Stimulated activated CD8-positive, alpha-beta memory T cell treated with anti-CD3 and anti-CD28 coated beads, Interleukin-15, amount 100 ng/mL, for 4 hours (primary cell): ENCODE measurements at places on chromosomes 6 and 20.

DNA sequence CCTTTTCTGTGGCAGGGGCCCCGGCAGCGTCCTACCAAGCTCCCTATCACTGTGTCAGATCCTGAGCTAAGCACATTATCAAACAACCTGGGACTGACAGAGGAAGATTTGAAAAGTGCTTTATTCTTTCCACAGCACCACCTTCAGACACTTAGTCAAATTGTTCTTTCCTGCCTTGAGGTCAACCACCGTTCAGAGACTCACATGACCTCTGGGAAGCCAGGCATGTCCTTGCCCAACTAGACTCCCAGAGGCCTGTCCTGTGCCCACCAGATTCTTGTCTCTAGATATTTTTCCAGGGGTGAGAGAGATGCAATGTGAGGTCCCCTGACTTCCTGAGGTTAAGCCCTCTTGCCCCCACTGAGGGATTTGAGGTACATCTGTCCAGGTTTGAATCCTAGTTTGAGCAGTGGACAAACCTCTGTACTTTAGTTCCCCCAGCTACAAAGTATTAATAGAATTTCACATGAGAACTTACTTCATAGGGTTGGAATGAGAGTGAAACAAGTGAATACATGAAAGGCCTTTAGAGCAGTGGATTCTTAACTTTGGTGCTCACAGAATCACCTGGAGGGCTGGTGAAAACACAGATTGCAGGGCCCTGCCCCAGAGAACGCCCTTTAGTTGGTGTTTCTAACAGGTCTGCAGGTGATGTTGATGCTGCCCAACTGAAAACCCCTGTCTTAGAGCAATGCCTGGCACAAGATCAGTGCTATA, 179.8 kb downstream of the CLIC5 start:
- no peak for DNase-seq

DNA sequence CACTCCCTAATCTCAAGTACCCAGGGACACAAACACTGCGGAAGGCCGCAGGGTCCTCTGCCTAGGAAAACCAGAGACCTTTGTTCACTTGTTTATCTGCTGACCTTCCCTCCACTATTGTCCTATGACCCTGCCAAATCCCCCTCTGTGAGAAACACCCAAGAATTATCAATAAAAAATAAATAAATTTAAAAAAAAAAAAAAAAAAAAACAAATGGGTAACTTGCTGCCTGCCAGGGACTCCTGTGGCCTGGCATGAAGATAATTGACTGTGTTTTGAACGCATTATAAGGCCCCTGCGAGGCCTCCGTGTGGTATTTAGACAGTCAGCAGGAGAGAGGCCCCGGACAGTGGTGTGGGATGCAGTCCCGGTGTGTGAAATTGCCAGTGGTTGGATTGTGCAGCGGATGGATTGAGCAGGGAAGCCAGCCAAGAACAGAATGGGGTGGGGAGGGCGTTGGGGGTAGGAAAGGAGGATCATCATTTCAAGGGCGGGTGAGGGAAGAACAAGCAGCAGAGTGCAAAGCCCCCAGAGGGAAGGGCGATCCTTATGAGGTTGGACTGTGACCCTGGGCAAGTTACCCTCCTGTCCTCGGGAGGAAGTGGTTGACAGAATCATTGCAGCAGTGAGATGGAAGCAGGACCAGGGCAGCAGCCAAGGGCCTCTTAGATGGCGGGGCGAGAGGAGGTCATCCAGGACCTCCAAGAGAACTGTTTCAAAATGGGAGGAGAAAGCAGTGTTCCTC, 43.3 kb downstream of the PPARD start:
- DNase-seq, result no peak

- no peak for DNase-seq
Observed at GRCh38 chr6:32529697-32530430, at the start of gene HLA-DRB5. TSS of gene HLA-DRB5 (minus strand) at chr6:32530287. CDS start at chr6:32530224, 63 bp downstream.

GRCh38 chr6:75532521-75532920, 38.9 kb upstream of the FILIP1 start:
- no peak for DNase-seq

- DNase-seq, result no peak
Observed at GRCh38 chr20:62025832-62026563, 39.7 kb downstream of the TAF4 start.

- DNase-seq, result no peak
Observed at GRCh38 chr20:9186396-9186795, 117.5 kb downstream of the PLCB4 start.

DNA sequence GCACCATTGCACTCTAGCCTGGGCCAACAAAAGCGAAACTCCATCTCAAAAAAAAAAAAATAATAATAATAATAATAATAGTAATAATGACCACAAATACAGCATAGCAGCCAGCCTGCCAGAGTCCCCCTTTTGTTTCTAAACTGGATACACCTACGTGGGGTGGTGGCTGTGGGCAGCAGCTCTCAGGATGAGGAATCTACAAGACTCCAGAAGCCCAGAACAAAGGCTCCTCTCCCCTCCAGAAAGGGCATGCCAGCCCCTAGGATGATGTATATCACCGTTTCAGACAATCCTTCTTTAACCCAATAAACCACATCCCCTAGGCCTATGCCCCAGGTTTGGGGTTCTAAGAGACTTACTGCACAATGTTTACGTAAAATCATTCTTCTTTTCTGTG, 155.9 kb downstream of the QRSL1 start:
- no peak for DNase-seq

- no peak for DNase-seq
Observed at GRCh38 chr20:32526541-32526940, 58.6 kb downstream of the NOL4L start.

GRCh38 chr6:161225681-161226008, 48.2 kb downstream of the AGPAT4 start:
- DNase-seq, result no peak

- DNase-seq, result no peak
Observed at GRCh38 chr6:81166770-81167169, 585.7 kb downstream of the TENT5A start.

DNA sequence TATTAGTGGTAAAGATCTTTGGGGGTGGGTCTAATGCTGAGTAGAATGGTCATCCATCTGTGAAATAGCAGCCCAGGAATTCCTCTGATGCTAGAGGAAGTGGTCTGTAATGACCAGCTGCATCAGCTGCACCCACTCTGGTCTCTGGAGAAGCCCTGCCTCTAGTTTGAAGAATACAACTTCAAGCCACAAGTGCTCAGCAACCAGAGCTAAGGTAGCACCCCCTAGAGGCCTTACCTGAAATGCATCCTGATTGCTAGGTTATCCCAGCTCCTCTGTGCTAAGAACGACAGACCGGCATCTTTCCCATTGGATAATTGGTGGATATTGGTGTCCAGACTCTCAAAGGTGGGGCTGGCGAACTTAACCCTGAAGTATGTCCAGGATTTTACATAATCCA, 58.2 kb downstream of the DNAH8 start:
- no peak for DNase-seq

DNA sequence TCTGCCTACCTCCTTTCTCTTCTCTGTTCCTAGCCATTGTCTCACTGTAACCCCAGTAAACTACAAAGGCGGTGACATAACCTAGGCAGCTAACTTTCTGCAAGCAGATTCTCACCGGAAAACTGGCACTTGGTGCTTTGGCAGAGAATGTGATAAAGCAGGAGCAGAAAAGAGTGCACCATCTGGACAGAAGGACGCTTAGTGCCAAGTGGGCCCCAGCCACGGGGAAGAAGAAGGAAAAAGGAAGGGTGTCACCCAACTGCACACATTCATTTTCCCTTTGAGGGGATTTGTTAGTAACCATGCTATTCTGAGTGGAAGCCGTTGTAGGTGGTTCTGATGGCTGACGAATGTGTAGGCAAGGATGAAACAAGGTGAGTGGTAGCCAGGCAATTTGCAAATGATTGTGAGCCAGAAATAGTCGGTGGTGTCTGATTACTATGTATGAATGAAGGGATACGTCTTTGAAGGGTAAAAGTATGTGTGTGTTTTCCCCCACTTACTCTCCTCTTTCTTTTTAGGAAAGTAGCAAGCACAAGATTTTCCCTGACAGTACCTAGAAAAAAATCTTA, 148.3 kb upstream of the STXBP5 start:
- DNase-seq, result no peak

- DNase-seq, result no peak
Observed at GRCh38 chr20:24453869-24454268, 15.6 kb upstream of the SYNDIG1 start.

DNA sequence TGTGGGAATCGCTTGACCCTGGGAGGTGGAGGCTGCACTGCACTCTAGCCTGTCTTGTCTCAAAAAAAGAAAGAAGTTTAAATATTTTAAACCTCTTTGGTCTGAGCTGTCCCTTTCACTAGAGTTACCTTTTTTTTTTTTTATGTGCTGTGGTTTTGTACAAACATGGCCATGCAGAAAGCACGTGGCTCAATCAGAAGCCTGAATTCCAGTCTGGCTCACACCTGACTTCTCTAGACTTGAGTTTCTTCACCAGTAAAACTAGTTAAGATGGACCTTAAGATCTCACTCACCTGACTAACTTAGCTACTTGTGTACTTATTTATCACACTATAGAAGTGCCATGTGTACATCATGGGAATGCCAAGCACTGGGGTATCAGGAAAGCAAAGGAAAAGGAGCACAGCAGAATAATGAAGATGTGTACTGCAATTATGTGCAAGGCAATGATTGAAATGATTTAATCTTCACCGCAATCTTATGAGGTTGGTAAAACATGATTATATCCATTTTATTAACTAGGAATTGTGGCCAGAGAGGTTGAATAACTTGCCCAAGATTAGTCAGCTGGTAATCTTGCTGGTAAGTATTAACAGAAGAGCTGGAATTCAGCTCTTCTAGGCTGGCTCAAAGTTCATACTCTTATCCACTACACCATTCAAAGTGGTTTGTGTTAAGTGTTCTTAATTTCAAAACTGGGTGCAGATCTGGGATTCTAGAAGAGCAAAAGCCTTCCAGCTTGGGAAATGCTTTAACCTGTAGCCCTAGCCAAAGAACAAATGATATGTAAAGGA, 10.7 kb downstream of the HMGN3 start:
- no peak for DNase-seq

DNA sequence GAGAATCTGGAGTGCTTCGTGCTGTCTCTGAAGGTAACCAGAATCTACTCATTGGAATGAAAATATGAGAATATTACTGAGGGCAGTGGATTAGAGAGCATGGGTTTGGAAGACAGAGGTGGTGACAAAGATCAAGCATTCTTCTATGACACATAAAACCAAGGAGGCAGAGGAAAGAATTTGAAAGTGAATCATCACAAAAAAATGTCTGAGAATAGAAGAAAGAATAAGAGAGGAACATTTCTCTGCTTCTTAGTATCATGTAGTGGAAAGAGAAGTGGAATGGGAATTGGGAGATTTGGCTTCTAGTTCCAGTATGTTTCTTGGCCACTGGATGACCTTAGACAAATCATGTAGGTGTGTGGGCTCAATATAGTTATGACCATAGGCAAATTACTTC, 474.0 kb downstream of the TFAP2B start:
- no peak for DNase-seq

GRCh38 chr6:149915970-149916865, 6.7 kb downstream of the RAET1G start:
- no peak for DNase-seq

DNA sequence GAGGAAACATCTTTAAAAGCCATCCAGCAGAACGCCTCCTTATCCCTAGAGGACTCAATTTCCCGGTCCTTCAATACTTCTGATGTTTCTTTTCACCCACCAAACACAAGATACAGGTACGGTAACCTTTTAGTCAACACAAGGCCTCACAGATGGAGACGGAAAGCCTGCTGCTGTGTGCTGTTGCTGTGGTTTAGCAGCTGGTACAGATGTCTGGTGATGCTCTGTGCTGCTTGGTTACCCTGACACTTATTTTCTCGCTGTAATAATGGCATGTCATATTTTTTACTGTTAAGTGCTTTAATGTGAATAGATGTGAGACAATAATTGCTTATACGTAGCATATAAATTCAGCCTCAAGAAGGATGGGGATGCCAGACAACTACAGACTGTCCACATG, 25.3 kb downstream of the GMDS start:
- DNase-seq, result no peak

- DNase-seq, result no peak
Observed at GRCh38 chr6:93604951-93605350, 185.6 kb upstream of the EPHA7 start.

GRCh38 chr6:147156218-147156617, 48.0 kb upstream of the STXBP5 start:
- DNase-seq, result no peak

- no peak for DNase-seq
Observed at GRCh38 chr6:21461844-21462518, 131.6 kb upstream of the SOX4 start.

DNA sequence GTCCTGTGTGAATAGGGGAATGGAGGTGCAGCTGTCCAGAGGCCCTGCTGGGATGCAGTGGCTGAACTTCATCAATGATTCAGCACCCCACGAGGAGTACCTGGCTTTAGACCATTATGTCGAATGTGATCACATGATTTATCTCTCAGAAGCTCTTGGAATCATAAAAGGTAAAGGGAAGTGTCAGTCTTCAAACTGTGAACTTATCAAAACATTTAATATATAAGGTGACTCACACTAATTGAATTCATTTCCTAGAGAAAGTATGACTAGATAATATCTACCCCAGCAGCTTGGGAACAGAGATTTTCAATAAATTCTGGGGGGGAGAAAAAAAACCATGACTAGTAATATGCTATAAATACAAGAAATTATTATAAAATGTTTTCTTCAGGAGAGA, 29.5 kb downstream of the ALDH8A1 start:
- no peak for DNase-seq
